ENCODE measurements at places on chromosomes 1 and 21. TPM values are rescaled to one million over a fixed set of nuclear protein-coding genes. Genes with fewer than 3 reads are reported as not detected.

DNA sequence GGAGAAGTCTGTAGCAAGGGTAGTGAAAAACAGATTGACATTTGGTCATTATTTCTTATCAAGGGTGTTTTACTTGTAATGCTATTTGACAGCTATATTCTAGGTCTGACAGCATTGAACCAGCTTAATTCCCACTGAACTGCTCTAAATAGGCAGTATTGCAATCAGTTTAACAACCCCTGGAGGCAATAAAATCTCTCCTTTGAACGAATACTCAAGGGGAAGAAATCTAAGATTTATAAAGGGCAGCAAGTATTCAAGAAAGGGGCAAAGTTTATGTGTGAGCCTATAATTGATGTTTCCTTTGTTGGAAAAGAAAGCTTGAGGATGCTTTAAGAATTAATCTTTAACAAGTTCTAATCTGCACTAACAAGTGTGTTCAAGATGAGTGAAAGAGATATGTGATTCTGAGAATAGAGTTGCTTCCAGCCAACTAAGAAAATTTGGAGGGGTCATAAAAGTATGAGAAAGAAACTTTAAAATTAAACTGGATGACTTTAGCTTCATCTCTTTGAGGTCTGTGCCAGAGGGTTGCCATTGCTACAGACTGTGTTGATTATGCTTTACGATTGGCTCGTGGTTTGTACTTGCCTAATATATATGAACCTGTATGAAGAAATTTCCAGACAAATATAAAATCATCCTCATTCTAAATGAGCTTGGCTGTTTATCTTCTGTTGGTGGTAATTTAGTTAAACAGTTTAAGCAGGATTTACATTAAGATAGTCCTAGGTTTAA, 72.5 kb downstream of the ZNF326 start:
- H3K4me1 ChIP-seq, result no peaks in the 10 kb centered on the region
- no peaks in the 10 kb centered on the region for H3K27me3 ChIP-seq
- no peak overlapping the region for H3K27ac ChIP-seq
- H3K4me3 ChIP-seq, result no peak overlapping the region

GRCh38 chr1:173504268-173504667, 27.1 kb downstream of the PRDX6 start:
- H3K4me1 ChIP-seq, result peaks cover 5% of the 10 kb centered on the region
- no peaks in the 10 kb centered on the region for H3K36me3 ChIP-seq
- H3K27ac ChIP-seq, result peak overlapping the region; percentile 7

DNA sequence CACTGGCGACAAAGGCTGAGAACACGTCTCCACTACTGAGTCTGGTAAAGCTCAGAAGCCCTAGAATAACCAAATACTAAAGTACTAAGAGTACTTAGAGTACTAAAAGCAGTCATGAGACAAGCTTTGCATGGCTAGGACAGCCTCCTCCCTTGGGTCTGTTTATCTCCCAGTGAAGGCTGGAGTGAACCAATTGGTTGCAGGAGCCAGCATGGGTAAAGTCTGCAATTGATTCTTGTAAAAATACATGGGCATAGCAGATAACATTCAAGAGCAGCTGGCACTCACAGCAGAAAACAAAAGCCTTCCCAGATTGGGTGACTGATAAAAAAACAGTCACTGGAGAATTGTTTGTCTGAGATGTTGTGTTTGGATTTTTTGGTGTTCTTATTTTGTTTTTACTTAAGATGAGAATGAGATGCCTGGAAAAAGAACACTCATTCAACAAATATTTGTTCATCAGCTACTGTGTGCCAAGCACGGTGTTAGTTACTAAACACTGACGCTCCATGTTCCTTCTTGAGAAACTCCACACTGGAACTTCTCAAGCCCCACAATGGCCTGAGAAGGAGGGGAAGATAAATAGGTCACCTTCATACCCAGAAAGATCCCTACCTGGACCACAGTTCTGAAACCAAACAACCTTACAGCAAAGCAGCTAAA, 3.7 kb downstream of the IRF6 start:
- peaks cover 29% of the 10 kb centered on the region for H3K4me1 ChIP-seq
- H3K27ac ChIP-seq, result no peak overlapping the region
- DNase-seq, result no peak
- H3K27me3 ChIP-seq, result no peaks in the 10 kb centered on the region

DNA sequence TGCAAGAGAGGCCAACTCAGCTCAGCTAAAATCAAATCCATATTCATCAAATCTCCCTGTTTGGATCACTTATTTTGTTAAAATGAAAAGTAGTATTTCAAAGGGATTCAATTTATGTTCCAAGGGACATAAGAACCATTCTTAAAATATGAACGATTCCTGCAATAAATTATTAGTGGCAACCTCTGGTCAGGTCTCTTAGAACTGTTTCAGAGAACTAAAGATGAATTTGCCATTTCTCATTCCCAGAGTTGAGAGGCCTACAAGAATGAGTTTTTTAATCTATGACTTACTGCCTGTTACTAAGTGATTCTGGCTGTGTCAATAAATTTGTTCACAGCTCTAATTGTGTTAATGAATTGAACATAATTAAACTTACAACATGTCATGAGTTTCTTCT, 268.5 kb downstream of the SPATA17 start:
- H3K36me3 ChIP-seq, result no peaks in the 10 kb centered on the region
- H3K4me3 ChIP-seq, result no peak overlapping the region
- no peak for DNase-seq

- peak overlapping the region; percentile 85 for H3K27ac ChIP-seq
- DNase-seq, result peak; percentile 97
- H3K4me3 ChIP-seq, result peak overlapping the region; percentile 43
- H3K4me1 ChIP-seq, result peaks cover 46% of the 10 kb centered on the region
- no peaks in the 10 kb centered on the region for H3K36me3 ChIP-seq
- H3K27me3 ChIP-seq, result no peaks in the 10 kb centered on the region
Measured at GRCh38 chr21:34526618-34527290, 14.7 kb upstream of the KCNE1 start.

DNA sequence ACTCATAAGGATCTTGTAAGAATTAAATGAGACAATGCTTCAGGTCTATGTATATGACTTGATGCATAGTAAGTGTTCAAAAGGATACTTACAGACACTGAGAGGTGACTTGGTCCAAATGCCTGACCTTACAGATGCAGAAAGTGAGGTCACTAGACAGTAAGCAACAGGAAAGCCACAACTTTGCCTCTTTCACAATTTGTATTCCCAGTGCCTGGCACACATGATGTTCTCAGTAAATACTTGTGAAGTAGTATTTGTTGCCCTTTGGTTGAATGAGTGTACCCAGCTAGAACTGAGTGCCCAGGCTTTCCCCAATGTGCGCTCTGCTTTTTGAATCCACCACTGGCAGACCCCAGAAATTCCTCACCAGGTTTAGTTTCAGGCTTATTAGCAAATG, 105.1 kb downstream of the BEND5 start:
- DNase-seq, result no peak
- H3K4me3 ChIP-seq, result no peak overlapping the region
- no peaks in the 10 kb centered on the region for H3K36me3 ChIP-seq
- H3K4me1 ChIP-seq, result no peaks in the 10 kb centered on the region

- no peak overlapping the region for H3K4me3 ChIP-seq
- DNase-seq, result no peak
- no peaks in the 10 kb centered on the region for H3K4me1 ChIP-seq
- H3K27me3 ChIP-seq, result no peaks in the 10 kb centered on the region
- no peak overlapping the region for H3K27ac ChIP-seq
- no peaks in the 10 kb centered on the region for H3K36me3 ChIP-seq
Measured at GRCh38 chr1:176926330-176927086, 238.0 kb downstream of the ASTN1 start.

DNA sequence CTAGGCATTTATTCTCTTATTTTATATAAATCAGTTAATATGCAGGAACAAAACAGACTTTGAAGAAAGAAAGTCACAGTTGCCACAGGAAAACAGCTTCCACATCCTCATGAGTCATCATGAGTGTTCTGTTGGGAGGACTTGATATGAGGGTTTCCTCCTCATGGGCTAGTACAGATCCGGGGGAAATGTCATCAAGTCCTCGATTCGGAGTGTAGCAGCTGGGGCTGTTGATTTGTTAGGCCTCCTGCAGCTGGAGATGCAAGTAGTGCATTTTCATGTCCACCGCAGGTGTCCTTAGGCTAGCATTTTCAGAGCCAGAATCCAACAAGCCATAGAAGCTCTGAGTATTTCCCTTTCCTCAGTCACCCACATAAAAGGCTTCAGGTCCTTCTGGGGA, 36.7 kb downstream of the ADAM30 start:
- no peak for DNase-seq
- no peak overlapping the region for H3K4me3 ChIP-seq
- no peak overlapping the region for H3K27ac ChIP-seq
- H3K27me3 ChIP-seq, result no peaks in the 10 kb centered on the region
- H3K4me1 ChIP-seq, result no peaks in the 10 kb centered on the region

DNA sequence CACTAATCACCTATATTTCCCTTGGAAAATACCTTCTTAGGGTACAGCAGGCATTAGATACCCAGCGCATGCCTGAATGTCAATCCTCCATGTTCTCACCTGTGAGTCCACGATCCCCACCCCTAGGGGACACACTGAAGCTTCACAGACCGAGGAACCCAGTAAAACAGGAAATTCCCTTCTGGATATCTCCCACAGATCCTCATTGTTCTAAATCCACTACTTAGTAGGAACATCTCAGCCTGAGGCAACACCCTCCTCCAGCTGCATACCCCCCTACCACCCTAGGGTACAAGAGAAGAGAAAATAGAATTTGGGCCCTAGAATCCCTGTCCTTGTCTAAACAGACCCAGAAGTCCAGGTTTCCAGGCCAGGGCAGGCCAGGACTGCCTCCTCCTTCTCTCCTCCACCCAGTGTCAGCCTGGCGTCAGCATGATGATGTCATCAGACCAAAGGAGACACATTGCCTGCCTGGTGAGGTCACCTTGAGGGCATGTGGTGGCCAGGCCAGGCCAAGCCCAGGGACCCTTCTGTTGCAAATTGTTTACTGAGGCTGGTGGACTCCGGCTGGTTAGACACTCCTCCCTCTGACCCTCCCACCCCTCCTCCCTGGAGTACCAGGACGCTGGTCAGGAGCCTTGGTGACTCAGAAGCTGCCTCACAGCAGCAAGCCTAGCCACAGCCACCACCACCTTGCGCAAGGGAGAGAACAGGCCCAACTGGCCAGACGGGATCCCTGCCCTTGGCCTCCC, 6.2 kb downstream of the NECTIN4 start:
- H3K4me3 ChIP-seq, result no peak overlapping the region
- H3K4me1 ChIP-seq, result no peaks in the 10 kb centered on the region
- H3K36me3 ChIP-seq, result no peaks in the 10 kb centered on the region
- peak overlapping the region; percentile 77 for H3K27ac ChIP-seq

GRCh38 chr1:247824023-247824422, at the start of gene OR14A16:
Gene OR14A16 (minus strand): TSS chr1:247824119. CDS start chr1:247815729, 8,390 bp downstream.
- no peaks in the 10 kb centered on the region for H3K36me3 ChIP-seq
- no peaks in the 10 kb centered on the region for H3K4me1 ChIP-seq
- no peaks in the 10 kb centered on the region for H3K27me3 ChIP-seq
- DNase-seq, result no peak

- H3K36me3 ChIP-seq, result no peaks in the 10 kb centered on the region
- H3K27me3 ChIP-seq, result no peaks in the 10 kb centered on the region
- no peak overlapping the region for H3K27ac ChIP-seq
- H3K4me1 ChIP-seq, result no peaks in the 10 kb centered on the region
- no peak for DNase-seq
Measured at GRCh38 chr1:56833088-56833487, 13.9 kb upstream of the FYB2 start.

GRCh38 chr1:41521766-41522165, 37.3 kb upstream of the EDN2 start:
- no peaks in the 10 kb centered on the region for H3K27me3 ChIP-seq
- no peak overlapping the region for H3K4me3 ChIP-seq
- DNase-seq, result no peak
- no peaks in the 10 kb centered on the region for H3K36me3 ChIP-seq
- H3K4me1 ChIP-seq, result peaks cover 4% of the 10 kb centered on the region

DNA sequence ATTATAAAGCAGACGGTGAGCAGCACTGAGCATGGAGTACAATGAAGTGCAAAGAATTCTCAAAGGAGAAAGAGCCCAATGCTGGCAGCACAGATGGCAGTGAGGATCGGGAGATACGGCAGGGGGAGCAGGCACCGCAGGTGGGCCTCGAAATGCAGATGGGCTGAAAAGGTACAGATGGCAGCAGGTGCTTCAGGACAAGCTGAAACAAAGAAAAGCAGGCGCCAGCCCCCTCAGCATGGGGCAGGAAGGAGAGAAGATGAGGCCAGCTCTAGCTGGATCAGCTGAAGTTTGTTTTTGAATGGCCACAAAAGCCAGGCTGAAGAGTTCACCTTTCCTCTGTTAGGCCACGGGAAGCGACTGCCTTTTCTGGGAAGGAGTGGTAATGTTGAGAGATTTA, 7.7 kb downstream of the CFAP298 start:
- H3K27me3 ChIP-seq, result no peaks in the 10 kb centered on the region
- H3K4me1 ChIP-seq, result no peaks in the 10 kb centered on the region
- peaks cover 76% of the 10 kb centered on the region for H3K36me3 ChIP-seq
- no peak for DNase-seq
- H3K4me3 ChIP-seq, result no peak overlapping the region
- H3K27ac ChIP-seq, result no peak overlapping the region

The NES gene
- 16.0 TPM for total RNA-seq

The USH2A gene
- total RNA-seq, result under 0.01 TPM

The SAMD11 gene
- 33.9 TPM for total RNA-seq

The CYP4Z1 gene
- total RNA-seq, result 1.2 TPM

The TLCD4 gene
- total RNA-seq, result 4.4 TPM

The MTMR11 gene
- 16.9 TPM for total RNA-seq

The HTR1D gene
- total RNA-seq, result not detected

The CDKN2C gene
- total RNA-seq, result 22.8 TPM

The OLIG1 gene
- total RNA-seq, result not detected

Measured in vagina (tissue), 2 donors.